ENCODE measurements at places on chromosomes 7 and 10.

DNA sequence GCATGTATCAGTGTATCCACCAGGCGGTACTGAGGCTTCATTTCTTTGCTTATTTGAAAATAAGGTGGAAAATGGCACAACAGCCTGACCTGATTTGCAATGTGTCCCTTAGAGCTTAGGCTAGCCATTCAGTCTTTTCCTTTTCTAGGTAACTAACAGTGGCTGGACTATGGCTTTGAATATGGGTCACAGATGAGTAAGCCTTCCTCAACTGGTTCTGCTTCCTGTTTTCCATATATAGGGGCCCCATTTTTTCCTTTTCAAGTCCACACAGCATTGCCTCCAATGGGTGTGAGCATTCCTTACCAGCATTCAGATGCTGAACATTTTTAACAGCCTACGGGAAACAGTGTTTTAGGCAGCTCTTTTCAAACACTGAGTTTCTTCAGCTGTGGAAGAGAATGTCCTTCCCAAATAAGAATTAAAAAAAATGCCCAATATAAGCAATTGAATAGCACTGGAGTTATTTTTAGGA is 3.9 kb upstream of the ITGB1 start:
- no peak for DNase-seq

DNA sequence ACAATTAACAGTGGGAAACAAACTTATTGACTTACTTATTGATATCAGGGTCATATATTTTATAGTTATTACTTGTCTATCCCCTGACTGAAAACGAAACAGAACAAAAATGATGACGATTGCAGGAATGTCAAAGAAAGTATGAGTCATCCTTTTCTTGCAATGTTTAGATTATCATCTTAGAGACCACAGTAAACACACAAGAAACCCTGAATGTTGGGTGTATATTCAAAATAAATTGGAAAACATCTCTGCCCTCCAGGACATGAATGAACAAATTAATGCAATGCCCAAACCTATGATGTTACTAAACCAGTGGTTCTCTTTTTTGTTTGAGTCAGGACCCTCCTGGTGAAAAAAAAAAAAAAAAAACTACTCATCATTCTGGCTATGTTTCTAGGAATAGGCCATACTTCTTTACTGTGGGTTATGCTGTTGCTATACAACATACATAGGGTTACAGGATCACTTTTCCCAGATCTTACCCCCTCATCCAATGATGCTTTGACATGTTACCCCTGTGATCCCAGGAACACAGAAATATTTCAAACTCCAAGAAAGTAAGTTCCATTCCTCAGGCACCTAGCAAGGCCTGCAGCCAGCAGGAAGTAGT is 623.4 kb upstream of the IGFBP3 start:
- no peak for DNase-seq

DNA sequence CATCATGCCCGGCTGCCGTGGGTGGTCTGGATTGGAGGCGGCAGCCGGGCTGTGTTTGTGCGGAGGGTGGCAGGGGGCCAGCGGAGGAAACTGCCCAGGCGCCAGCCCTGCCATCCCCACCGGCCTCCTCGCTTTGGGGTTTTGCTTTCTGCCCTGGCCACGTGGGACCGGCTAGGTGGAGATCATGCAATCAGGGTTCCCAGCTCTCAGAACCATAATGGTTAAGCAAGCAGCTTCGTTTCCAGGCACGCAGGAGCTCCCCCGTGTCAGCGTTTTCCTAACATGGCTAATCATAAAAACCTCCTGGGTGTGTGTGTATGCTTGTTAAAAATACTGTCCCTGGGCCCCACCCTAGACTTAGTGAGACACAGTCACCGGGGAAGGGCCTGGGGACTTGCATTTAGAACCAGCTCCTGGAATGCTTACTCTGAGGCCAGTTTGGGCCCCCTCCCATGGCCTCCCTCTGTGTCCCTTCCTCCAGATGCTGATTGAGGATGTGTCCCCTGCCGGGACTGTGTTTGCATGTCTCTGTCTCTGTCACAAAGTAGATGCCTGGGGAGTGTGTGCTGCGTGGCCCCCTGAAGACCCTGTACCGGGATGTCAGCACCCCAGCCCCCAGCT is 119.3 kb downstream of the CUX1 start:
- DNase-seq: no peak

GRCh38 chr7:108395426-108395825 is 60.8 kb downstream of the NRCAM start:
- DNase-seq: no peak

GRCh38 chr10:30354669-30355068 is 5.6 kb upstream of the MTPAP start:
- no peak for DNase-seq

DNA sequence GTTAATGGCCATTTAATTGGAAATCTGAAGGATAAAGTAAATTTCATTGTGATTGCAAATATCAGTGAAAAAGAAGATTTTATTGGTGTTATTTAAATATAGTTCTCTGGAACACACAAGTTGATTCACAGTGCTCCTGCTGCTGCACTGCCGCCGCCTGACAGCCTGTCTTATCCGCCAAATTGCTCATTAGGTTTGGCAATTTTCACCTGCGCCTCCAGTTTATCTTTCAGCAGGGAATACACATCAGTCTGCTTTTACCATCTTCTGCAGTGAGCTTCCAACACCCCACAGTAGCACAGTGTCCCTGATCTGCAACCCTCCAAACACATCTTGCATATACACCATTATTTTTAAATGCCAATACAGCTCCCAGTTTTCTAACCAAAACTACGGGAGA is 308.3 kb downstream of the PARD3 start:
- DNase-seq: no peak

GRCh38 chr7:48298779-48299178 is 127.5 kb downstream of the ABCA13 start:
- DNase-seq: no peak

- no peak for DNase-seq
Measured at GRCh38 chr7:20359341-20359963, 28.8 kb downstream of the ITGB8 start.

- DNase-seq: no peak
Measured at GRCh38 chr7:100221231-100221718, 1.5 kb downstream of the PVRIG start.

Measured in cortex of kidney (tissue), 1 donor.